ENCODE measurements at places on chromosomes 7 and 10.

- DNase-seq = no peak
Observed at GRCh38 chr10:4686644-4686996, 139.4 kb upstream of the AKR1E2 start.

- no peak for DNase-seq
Observed at GRCh38 chr7:44759246-44759645, 10.6 kb downstream of the ZMIZ2 start.

GRCh38 chr10:65838811-65839210 is 1087.0 kb upstream of the LRRTM3 start:
- DNase-seq = no peak

DNA sequence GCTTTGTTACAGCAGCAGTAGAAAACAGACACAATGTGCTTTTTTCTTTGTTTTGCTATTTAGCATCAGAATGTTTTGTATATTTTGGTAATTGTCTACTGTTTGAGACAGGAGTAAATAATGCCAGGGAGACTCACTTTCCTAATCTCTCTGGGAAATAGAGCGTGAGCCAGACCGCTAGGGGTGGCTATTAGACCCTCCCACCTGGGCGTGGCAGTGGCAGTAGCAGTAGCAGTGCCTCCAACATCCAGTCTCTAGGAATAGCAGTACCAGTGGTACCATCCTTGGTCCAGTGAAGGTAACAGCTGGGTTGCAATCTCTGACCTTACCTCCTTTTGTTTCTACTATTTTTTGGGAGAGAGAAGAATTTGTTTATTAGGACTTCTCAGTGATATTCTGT is 165.7 kb upstream of the MAGI2 start:
- no peak for DNase-seq

GRCh38 chr10:88893611-88894010 is 13.6 kb downstream of the STAMBPL1 start:
- DNase-seq = no peak

DNA sequence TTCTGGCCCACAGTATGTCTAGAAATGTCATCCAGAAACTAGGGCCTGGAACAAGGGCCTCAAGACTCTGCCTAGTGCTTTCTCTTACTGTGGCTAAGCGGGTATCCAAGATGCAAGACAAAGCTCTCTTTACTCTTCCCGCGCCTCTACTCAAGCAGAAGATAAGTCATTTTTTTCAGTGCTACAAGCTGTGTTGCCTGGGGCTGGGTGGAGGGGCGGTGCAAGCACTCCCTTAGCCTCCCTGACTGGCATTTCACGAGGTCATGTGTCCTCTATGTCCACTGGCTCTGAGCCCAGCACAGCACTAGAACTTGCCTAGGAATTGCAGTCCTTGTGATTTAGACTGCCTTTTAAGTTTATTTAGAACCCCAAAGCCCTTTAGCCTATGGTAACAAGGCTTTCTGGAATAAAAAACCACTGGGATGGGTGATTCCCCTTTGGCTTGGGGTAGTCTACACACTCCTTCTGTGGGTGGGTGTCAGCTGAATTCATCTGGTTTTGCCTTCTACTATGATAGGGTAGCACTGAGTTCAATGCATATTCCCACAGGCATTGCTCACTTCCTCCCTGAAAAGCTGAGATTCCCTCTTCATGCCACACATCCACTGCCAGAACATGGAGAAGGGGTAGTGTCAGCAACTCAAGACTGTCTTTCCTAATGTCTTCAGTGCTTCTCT is 371.8 kb upstream of the KCND2 start:
- no peak for DNase-seq

DNA sequence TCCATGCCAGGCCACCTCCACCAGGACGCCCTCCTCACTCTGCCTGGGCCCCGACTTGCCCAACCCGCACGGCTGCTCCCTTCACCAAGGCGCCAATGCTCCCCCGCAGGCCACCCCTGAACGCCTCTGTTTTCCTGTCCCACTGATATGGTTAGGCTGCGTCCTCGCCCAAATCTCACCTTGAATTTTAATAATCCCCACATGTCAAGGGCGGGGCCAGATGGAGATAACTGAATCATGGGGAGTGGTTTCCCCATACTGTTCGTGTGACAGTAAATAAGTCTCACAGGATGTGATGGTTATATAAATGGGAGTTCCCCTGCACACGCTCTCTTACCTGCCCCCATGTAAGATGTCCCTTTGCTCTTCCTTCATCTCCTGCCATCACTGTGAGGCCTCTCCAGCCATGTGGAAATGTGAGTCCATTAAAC is 29.8 kb downstream of the RSU1 start:
- DNase-seq = no peak

GRCh38 chr7:30254248-30254647 is 30.1 kb upstream of the ZNRF2 start:
- DNase-seq = no peak

DNA sequence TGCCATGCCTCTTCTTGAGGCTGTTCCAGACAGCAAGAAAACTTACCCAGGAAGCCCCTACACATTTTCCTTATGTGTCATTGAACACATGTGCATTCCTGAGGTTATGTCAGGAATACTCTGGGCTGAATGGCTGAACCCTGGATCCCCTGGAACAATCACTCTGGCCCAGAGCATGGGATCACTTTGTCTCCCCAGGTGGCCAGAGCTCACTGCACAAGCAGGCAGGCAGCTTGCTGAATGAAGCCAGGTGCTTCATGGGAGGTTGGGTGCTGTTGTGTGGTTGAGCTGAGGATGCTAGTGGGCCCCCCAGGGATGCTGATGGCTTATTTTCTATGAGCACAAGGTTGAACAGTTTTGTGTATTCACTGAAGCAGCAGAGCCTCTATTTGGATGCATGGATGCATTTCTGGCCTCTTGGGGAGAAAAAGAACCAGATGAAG is 54.7 kb upstream of the NPTX2 start:
- no peak for DNase-seq

- DNase-seq = no peak
Observed at GRCh38 chr7:14850039-14850438, 52.5 kb downstream of the DGKB start.

DNA sequence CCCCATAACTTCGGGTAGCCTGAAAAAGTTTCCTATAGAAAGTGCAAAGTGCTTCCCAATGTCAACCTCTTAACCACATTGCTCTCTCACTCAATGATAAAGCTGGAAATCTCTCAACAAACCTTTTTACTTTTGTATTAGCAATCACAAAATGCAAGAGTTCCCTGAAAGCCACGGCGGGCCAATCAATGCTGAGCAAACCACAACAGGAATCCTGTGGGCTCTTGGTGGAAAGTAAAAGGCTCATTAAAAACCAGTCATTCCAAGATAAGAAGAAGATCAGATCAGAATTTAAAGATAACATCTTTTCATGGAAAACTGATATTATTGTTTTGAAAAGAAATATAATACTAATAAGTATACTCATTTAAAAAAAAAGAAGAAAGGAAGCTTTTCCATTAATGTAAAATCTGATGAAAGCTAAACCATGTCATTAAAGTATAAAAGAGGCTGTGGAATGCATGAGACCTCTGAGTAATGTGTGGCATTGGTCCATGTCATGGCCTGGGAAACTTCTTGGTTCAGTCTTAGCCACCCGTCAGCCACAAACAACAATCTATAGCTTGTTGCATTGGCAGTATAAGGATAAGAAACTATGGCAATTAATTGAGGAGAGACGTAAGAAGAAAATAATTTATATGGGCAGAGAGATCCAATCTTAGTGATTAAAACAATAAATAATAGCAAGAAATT is 1066.1 kb upstream of the SORCS1 start:
- no peak for DNase-seq
